ENCODE measurements at places on chromosomes 5 and 9. TPM values are rescaled to one million over a fixed set of nuclear protein-coding genes. Genes with fewer than 3 reads are reported as not detected.

The WNT8A gene
- not detected for polyA plus RNA-seq

The SARDH gene
- polyA plus RNA-seq = not detected

The LSM11 gene
- polyA plus RNA-seq = 0.71 TPM

The WDR38 gene
- not detected for polyA plus RNA-seq

The BAAT gene
- 0.09 TPM for polyA plus RNA-seq

The CFAP90 gene
- polyA plus RNA-seq = not detected

The OR1J2 gene
- polyA plus RNA-seq = not detected

The PIP5K1B gene
- polyA plus RNA-seq = 8.2 TPM

The FAM78A gene
- polyA plus RNA-seq = 8.2 TPM

The PRUNE2 gene
- polyA plus RNA-seq = 0.63 TPM

The LCN2 gene
- polyA plus RNA-seq = not detected

The CCDC192 gene
- 0.20 TPM for polyA plus RNA-seq

The MATR3 gene
- polyA plus RNA-seq = 386 TPM

The ZDHHC11 gene
- 0.28 TPM for polyA plus RNA-seq

The SV2C gene
- polyA plus RNA-seq = 0.56 TPM

The FBXL7 gene
- polyA plus RNA-seq = not detected

The GARIN3 gene
- not detected for polyA plus RNA-seq
